Right atrium auricular region (tissue), 2 donors: ENCODE measurements at places on chromosomes 5 and 9. TPM values are rescaled to one million over a fixed set of nuclear protein-coding genes. Genes with fewer than 3 reads are reported as not detected.

DNA sequence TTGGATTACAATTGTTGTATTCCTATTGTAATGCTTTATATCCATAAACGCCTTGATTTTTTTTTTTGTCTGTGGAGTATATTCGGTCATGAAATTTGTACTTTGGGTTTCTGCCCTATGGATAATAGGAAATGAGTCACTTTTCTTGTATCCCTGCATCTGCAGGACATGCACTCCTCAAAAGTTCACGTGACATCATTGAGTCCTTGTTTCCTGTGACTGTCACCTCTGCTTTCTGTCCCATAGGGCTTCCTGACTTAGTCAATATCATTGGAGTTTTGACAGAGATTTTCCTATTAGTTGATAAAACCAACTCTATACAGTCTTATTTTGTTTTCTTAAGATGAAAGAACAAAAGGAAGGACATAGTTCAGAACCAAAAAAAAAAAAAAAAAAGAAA lies 356.3 kb downstream of the MAT2B start:
- no peak for DNase-seq

DNA sequence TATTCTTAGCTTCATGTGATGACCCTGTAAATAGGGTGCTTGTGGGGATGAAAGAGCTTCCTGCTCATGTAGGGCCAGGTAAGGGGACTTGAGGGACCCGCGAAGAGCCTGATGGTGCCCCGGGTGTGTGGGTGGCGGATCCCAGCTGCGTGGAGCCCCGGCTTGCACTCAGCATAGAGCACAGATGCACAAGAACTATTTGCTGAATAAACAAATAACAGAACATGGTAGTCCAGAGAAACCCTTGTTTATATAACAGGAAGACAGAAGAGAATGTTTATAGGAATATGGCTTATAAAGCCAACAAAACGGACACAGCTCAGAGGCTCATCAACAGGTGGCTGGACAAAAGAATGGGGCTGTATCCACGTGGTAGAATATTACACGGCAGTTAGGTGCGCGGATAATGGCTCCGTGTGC lies 106.9 kb upstream of the COL5A1 start:
- no peak for DNase-seq

The BSPRY gene
- 0.48 TPM for total RNA-seq

GRCh38 chr5:166962461-166962860 lies 1329.0 kb upstream of the WWC1 start:
- no peak for DNase-seq

DNA sequence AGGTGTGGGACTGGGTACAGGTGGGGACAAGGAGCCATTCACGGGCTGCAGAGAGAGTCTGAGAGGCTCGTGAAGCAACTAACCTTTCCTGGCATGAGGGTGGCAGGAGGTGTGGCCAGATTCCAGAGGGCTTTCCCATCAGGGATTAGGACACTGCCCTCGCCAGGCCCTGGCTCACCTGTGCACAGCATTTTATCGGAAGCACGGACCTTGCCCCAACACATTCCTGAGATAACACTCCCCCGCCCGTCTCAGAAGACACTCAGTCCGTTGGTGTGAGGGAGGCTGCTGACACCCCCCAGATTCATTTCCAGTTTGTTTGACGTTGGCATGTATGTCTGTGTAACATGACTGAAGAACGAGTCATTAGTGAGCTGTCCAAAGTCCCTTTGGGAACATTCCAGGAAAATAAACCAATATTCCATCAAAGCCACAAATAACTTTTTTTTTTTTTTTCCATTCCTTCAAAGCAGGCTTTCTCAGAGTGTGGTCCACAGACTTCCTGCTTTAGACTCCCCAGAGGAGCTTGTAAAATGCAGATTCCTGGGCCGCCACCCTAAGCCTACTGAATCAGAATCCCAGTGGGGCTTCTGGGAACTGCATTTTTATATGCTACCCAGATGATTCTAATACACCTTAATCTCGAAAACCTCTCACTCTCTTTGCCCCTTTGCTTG lies 23.4 kb downstream of the WWC1 start:
- DNase-seq, result no peak

DNA sequence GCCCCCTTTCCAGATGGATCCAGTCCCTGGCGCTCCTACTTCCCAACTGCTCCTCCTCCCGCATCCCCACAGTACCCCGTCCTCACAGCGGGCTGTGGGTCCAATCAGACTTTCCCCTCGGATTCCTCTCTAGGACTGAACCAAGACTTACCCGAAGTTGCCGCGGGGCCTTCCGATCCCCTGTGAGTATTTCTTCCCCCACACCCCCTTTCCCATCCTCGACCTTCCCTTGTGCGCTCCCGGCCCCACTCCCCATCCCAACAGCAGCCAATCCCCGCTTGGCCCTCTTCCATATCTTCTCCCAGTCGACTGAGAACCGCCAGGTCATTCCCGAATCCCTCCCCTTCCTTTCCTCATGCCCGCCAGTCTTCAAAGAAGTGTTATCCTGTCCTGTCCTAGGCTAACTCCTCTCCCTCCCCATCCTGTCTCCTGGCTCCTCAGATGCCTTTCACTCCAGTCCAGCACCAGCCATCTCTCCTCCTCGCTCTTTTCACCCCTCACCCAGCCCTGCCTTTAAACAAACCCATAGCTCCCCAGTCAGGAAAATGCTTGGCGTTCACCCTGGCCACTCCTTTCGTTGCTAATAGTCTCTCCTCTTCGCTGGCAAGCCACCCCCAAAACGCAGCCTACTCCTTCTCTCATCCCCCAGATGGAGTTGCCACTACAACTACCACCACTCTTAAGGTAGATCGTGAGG lies 646 bp downstream of the SWI5 start:
- peak; percentile 65 for DNase-seq
